ENCODE measurements at places on chromosomes 4 and X.

DNA sequence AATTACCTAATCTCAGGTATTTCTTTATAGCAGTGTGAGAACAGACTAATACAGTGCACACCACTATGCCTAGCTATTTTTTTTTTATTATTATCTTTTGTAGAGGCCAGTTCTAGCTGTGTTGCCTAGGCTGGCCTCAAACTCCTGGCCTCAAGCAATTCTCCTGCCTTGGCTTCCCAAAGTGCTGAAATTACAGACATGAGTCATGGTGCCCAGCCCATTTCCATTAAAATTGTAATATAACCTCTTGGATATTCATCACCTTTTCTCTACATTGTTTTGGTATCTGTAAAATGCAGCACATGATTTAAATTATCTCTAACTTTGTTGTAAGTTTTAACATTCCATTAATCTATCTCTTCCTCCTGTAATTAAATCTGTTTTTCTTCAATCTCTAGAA, 2052.9 kb downstream of the ARAP2 start:
- DNase-seq: no peak

GRCh38 chr4:73668782-73669201, 48.6 kb upstream of the RASSF6 start:
- peak; percentile 51 for DNase-seq

DNA sequence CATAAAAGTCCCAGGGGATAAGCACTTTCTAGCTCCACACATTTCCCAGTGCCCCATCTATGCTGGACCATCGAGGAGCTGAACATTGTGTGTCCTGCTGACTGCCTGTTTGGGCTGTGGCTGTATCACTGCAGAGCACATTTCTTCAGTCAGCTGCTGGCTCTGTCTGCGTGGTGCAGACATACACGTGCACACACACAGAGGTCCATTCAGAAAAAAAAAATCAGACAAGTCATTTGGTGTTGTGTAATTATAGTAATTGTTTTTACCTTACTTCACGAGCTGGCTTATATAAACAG, 1.1 kb upstream of the PDLIM3 start:
- DNase-seq: peak; percentile 18

DNA sequence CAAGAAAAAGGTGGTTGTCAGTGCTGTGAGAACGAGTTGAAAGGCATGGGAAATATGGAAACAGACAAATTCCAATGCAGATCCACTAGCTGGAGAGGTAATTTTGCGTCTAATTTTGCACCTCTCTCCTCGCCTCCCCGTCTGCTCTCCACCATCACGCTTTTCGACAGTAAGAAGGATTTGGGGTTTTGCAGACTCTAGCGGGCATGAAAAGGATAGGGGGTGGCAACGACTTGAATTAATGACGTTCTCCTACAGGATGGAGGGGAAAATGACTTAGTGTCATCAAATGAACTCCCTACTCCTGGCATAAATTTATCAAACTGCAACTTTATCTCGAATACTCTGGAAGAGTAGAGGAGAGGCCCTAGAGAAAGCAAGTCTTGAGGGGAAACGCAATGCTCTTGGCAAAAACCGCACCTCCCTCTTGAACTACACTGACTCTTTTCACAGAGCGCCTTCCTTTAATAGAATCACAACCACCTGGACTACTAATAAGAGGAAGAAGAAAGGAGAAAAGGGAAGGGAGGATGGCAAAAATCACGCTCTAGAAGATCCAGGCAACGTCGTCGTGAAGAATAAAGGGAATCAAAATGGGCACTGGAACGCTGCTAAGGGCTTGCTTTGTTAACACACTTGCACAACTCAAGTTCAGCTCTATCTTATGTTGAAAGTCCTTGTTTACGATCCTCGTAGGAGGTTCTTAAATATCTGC, 871 bp upstream of the SLITRK2 start:
- DNase-seq: no peak

DNA sequence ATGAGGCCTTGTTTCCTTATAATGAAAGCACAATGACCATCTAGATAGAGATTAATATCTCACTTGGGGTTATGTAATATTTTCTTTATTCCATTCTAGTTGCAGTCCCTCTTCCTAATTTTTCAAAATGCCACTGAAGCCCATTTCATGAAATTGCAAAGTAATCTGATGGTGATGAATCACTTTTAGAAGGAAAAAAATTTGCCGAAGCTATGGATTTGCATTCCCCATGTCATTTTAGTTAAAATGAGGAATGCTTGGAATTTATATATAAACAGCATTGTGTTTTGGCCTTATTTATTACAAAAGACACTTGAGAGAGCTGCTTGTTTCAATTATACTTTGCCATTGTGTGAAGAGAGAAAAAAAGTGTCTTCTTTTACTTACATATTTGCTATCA, 241.7 kb upstream of the TEX13A start:
- DNase-seq: no peak

GRCh38 chr4:1247864-1248244, 1.1 kb downstream of the CTBP1 start:
- DNase-seq: no peak

DNA sequence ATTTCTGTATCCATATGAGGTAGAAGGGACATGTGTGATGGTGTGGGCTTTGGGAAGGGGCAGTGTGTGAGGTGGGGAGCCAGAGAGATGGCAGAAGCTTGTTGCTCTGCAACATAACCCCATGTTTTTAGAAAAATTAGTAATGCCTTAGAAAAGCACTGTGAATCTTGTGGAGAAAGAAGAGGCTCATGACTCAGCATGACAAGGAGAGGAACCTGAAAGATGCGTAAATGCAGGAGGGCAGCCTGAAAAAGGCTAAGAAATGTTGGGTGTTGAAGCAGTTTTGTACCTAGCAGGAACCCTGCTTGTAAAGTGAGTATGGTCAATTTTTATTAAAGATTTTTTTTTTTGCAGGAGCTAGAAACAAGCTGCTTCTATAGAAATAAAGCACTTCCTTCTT, 59.8 kb downstream of the ARSJ start:
- peak; percentile 55 for DNase-seq

DNA sequence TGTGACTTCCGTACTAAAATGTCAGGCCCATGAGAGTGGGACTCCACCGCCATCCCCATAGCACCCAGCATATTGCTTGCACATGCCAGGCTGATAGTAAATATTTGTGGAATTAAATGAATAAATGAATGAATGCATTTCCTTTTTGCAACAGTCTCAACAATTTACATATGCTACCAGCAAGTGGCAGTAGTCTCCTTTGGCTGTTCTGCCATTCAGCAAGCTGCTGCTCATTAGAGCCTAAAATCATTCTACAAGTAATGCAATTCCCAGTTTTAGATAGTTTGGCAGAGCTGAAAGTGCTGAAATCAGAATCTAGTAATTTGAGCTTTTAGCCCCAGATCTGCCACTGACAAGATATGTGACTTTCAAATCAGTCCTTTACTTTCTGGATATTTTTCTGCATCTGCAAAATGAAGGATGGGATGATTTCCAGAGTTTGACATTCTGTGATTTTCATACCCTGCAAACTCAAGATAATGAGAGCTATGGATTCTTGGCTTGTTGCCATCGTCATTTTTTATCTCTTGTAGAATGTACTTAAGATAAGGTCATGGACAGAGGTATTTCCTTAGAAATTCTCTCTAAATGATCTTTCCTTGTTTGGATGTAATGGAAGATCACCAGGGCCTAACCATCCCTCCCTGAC, 35.7 kb upstream of the INTS6L start:
- DNase-seq: peak; percentile 51

DNA sequence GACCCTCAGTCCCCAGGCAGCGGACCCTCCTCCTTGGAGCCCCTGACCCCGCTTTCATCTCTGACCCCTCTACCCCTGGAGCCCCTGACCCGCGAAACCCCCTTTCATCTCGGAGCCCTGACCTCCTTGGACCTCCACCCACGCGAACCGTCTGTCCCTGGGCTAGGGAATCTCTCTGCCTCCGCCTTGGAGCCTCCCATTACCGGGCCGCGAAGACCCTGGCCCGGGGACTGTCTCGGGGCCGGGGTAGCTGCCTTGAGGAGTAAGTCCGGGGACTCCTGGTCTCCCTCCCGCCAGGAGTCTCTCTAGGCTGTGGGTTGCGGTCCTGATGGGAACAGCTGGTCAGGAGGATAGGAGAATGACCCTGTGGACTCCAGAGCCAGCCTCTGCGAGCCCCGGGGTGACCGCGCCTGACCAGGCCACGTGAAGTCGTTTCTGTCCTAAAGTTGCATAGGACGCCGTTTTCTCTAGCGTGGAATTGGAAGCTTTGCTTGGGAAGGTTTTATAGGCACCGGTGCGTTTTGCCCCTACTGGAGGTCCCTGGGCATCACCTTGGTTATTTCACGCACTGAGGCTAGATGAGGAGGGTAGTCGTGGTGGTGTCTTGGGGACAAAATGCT, 824 bp downstream of the TBC1D14 start:
- DNase-seq: no peak

DNA sequence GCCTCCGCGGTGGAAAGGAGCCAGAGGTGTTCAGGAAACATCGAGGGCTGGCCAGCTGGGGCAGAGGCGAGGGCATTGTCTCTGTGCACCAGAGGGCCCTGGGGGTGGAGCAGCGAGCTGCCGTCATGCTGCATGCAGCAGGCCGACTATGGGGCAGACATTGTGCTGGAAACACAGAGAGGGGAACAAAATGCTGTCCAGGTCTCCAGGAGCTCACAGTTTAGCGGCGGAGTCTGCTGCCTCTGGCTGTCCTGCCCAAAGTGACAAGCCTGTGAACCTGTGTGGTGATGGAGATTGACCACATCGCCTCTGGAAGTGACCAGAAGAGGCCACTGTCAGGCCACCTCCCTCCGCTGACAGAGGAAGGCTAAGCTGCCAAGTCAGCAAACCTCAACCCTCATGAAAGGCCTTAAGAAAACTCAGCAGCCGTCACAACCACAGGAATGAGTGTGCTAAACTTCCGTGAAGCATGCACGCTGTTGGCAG, 20.1 kb upstream of the SASH3 start:
- peak; percentile 84 for DNase-seq

GRCh38 chrX:27186671-27187070, 276.5 kb downstream of the PPP4R3C start:
- DNase-seq: peak; percentile 32

DNA sequence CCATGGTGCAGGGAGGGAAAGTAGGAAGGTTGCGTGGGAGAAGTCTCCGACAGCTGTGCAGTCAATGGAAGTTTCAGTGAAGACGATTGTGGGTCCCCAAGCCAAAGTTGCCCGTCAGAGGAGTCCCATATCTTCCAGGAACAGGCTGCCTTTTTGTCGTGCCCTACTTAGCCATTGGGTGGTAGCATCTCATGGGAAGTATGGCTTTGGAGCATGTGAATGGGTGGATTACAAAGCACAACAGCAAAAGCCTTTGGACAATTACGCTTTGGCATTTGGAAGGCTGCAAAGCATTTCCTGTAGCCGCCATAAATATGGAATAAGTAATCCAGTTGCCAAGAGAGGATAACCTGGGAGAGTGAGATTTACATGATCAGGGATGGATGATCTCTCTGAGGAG, 300.7 kb upstream of the BOD1L1 start:
- DNase-seq: no peak

DNA sequence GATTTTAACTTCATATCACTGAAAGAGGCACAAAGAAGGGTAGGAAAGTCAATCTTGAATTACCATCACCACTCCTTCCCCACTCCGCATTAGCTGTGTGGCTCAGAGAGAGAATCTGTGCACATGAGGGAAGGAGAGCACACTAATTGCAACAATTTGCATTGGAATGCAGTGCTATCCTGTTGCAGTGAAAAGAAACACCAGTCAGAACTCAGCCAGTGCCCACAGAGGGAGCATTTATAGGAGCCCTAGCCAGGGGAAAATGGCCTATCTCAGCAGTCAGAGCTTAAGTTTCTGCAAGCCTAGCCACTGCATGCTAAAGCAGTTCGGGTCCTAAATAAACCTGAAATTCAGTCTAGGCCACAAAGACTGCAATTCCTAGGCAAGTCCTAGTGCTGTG, 159.4 kb upstream of the AR start:
- no peak for DNase-seq
